ENCODE measurements at places on chromosomes 2 and 18. TPM values are rescaled to one million over a fixed set of nuclear protein-coding genes. Genes with fewer than 3 reads are reported as not detected.

DNA sequence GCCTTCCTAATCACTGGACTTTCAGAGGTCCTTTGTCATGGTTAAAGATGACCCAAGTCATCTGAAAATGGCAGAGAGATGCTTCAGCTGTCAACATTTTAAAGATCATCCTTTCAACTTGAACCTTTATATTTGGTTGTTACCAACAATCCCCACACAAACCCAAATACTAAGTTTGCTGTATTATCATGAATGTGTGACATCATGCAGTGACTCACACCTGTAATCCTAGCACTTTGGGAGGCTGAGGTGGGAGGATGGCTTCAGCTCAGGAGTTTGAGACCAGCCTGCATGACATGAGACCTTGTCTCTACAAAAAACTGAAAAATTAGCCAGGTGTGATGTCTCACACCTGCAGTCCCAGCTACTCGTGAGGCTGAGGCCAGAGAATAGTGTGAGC is 55.2 kb upstream of the NRP2 start:
- no peak for DNase-seq

GRCh38 chr2:24671230-24671629 is 122.0 kb downstream of the PTRHD1 start:
- no peak for DNase-seq

DNA sequence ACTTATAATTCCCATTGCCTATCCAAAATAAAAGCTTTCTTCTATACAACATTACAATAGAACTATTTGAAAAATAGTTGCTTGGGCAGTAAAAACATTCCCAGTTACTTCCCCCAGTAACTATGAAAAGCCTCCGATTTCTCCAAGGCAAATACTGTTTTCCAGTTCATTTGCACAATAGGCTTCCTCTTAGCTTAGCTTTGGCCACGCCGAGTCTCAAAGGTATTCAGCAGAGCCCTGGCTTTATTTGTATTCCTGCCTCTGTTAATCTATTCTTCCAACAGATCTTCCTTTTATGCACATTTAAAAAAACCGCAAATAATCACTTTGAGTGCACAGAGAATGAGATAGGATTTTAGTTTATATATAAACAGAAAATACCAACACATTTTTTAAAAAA is 836.8 kb upstream of the VRK2 start:
- no peak for DNase-seq

DNA sequence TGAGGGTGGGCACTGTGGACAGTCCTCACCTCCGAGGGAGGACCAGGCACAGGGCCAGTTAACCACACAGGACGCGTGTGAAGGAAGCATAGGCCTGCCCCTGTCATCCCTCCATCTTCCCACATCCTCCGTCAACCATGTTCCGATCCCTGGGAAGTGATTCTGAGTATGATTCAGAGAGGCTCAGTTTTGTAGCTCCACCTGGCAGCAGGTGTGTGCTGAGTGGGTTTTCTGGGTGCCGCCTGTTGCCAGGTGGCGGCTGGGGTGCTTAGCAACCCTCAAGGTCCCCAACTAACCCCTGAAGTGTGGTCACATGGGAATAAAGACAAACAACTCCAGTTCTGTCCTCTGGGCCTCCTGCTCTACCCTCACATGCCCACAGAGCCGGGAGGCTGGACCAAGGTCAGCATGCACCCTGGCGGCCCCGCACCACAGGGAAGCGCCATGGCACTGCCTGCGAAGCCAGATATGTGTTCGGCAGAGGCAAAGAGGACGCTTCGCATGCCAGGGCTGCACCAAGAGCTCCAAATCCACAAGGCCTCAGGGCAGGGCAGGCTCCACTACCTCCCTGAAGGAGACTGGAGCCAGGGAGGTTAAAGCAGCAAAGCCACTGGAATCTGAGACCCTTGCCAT is 60.0 kb downstream of the ADCY3 start:
- no peak for DNase-seq

DNA sequence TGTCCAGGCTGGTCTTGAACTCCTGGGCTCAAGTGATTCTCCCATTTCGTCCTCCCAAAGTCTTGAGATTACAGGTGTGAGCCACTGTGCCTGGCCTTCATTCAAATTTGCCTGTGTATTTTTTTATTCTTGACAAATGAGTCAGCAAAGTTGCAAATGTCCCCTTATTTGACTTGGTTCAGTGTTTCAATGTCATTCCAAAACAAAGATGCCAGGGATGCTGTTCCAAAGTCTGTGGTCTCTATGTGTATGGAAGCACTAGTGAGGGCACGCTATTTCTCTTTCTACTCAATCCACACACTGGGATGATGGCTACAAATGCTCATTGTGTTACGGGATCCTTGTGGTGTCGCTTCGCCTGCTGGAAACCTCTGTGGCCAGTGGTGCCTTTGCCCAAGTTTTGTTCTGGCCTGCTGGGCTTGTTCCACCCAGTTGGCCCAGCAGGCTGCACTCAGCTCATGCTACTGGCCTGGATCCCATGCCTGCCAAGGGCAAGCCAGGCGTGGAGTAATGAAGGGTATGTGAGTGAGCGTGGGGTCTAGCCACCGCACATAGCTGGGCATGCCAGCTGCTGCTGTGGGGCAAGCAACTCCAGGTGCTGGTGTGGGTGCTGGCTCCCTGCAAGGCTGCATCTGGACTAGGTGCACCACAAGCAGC is 35.6 kb downstream of the FBXO48 start:
- no peak for DNase-seq

DNA sequence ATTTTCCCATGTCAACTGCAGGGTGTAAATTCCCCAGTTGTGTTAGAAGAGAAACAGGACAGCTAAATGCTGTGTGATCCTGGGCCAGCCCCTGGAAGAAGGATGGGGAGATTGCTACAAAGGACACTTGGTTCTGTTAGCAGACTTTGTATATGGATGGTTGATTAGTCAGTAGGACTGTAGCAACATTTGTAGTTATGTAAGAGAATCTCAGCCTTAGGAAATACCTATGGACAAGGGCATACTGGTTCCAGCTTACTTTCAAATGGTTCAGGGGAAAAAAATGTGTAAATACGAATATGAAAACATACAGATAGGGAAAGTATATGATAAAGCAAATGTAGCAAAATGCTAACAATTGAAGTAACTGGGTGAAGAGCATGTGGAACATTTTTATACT is 47.6 kb downstream of the GNAL start:
- no peak for DNase-seq

- DNase-seq, result no peak
These were observed 488.2 kb upstream of the SPHKAP start for GRCh38 chr2:228669690-228670089.

DNA sequence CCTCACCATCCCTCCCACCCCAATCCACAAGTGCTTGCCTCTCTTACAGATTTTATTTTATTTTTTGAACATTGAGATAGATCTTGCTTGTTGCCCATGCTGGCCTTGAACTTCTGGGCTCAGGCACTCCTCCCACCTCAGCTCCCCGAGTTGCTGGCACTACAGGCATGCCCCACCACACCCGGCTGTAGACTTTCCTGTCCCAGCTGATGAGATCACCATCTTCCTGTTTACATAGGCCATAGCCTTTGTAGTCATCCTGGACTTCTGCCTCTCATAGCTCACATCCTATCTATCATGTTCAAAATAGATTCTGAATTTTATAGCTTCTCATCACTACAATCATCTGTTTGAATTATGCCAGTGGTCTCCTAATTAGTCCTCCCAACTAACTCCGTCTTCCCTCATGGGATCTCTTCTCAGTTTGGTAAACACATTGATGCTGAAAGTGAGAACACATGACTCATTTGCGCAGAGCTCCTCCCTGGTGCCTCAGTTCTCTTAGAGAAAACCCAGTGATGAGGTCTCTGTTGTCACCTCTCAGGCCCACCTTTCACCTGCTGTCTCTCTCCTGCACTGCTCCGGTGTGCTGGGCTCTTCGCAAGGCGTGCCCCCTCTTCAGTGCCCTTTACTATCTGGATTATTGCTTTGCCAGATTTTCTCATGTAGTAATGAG is 243.0 kb downstream of the ZNF407 start:
- peak; percentile 11 for DNase-seq

- DNase-seq, result no peak
These were observed 215.6 kb upstream of the NABP1 start for GRCh38 chr2:191462370-191462769.

DNA sequence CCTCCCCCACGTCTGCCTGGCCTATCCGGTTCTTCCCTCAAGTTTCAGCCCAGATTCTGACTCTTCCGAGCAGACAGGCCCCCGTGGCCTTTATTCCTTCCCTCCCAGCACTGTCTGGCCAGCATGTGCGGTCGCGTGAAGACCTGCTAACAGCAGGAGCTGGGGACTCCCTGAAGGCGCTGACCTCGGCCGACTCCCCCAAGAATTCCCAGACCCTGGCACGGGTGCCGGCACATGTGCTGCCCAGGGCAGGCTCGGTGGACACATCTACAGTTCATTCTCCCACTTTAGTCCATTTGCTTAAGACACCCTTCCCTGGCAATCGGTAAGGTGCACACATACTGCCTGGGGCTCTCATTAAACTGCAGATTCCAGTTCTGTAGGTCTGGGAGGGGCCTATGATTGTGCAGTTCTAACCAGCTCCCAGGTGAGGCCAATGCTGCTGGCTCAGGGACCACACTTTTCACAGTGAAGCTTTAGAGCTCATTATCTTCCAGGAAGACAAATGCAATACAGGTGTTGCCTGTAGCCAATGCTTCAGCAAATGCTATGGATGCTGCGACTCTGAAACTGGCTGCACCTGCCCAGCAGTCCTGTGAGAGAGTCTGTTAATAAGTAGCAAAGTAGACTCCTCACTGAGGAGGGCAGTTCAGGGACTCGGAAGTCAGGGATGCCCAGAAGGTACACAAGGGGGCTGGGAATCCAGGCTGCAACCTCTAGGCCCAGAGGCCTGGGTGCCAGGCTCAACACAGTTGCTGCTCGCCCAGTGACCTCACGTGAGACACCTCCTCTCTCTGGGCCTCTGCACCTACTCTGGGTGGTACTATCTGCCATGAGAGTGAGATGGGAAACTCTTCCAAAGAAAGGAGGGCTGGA is 45.4 kb upstream of the TAF1B start:
- DNase-seq, result no peak

DNA sequence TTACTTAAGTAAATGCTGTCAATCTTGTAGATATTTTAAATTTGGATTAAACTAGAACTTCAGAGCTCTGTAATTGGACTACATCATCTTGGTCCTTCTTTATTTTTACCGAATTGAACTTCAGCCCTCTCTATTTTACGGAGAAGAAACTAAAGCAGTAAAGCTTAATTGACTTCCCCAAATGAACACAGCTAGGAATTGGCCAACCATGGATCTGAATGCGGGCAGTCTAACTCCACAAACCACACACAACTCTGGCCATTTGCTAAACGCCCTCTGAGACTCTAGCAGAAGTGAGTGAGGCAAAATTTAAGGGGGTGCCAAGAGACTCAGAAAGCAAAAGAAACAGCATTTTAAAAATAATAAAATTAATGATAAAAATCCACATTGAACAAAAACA is 86.3 kb upstream of the KCTD1 start:
- DNase-seq, result no peak

DNA sequence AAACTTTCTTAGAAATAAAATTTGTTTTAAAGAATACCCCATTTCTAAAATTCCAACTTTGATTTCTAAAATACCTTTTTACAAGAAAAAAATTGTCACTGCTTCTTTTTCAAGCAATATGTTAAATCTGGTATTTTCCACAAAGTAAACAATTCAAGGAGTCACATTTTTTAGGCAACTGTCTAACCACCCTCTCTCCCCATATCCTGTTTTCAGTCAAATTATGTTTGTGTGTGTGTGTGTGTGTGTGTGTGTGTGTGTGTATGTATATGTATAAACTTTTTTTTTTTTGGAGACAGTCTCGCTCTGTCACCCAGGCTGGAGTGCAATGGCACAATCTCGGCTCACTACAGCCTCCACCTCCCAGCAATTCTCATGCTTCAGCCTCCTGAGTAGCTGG is 59.3 kb downstream of the ADNP2 start:
- DNase-seq, result no peak

DNA sequence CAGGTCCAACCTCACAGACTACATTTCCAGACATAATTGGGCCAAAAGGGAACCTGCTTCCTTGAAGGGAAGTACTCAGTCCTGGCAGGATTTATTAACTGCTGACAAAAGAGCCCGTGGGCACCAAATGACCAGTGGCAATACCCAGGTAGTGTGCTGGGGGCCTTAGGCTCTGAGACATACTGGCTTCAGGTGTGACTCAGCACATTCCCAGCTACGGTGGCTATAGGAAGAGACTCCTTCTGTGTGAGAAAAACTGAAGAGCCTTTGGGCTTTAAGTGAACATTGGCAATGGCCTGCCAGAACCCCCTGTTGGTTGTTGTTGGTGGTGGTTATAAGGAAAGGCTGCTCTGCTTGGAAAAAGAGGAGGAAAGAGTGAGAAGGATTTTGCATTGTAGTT is 401.8 kb downstream of the KCNJ3 start:
- DNase-seq, result no peak

GRCh38 chr2:236938126-236938525 is 147.6 kb upstream of the COPS8 start:
- DNase-seq, result no peak

DNA sequence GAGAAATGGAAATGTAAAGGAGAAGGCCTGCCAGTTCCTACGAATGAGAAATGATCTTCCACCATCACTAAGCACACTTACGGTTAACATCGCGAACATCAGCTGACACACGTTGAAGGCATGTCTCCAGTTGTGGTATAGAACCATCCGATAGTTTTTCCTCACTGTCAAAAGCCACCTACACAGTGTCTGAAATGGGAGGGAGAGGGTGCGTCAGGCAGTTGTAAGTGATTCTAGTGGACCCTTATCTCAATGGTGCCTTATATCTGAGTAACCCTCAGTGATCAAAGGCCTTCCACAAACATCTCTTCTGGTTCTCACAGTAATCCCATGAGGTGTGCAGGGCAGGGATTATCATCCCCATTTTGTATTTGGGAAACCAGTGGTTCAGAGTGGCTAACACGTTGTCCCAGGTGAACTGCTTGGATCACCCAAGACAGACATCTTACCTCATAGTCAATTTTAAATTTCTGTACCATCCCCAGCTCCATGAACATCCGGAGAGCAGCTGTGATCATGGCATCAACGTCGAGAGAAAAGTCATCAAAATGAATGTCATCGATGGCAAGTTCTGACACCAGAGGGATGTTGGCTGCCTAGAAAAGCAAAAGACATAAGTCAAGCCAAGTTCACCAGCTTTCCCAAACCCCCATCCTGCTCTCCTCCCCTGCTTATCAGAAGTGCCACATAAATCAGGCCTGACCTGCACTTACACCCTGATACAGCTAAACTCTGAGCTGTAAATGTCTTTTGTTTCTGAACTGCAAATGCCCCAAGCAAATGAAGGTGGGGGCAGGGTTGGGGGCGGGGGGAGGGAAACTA is 335.2 kb downstream of the AGPS start:
- DNase-seq, result no peak

The FNDC4 gene
- 35.3 TPM for total RNA-seq

The INPP4A gene
- 17.8 TPM for total RNA-seq

The NOL4 gene
- 0.31 TPM for total RNA-seq

The OSR1 gene
- 5.1 TPM for total RNA-seq

The CRYGC gene
- total RNA-seq, result not detected

The RSAD2 gene
- 11.5 TPM for total RNA-seq

The ANKRD30B gene
- not detected for total RNA-seq

The KIAA2012 gene
- not detected for total RNA-seq
